ENCODE measurements at places on chromosomes 11 and 22. TPM values are rescaled to one million over a fixed set of nuclear protein-coding genes. Genes with fewer than 3 reads are reported as not detected.

Gene CSF2RB
- total RNA-seq: 0.72 TPM

Gene MPEG1
- total RNA-seq: not detected

DNA sequence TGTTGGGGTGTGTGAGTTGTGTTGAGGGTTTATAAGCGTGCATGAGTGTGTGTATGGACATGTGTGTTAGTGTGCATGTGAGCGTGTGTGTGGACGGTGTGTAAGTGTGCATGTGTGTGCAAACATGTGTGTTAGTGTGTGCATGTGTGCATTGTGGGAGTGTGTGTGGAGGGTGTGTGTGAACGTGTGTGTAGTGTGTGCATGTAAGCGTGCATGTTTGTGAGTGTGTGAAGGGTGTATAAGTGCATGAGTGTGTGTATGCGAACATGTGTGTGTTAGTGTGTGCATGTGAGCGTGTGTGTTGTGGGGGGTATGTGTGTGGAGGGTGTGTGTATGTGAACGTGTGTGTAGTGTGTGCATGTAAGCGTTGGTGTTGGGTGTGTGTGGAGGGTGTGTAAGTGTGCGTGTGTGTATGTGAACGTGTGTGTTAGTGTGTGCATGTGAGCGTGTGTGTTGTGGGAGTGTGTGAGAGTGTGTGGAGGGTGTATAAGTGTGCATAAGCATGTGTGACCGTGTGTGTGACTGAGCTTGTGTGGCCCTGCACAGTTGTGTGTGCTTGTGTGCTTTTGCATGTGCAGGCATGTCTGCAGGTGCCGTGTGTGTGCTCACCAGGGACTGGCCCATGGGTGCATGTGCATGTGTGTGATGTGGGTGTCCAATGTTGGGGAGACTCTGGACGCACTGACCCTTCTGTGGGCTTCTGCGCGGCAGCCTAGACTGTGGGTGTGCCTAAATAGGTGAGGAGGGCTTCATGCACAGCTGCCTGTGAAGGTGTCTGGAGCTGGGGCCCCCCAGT is 866.2 kb downstream of the TBC1D22A start:
- peaks cover 3% of the 10 kb centered on the region for H3K27me3 ChIP-seq
- no peak for DNase-seq
- H3K4me1 ChIP-seq: no peaks in the 10 kb centered on the region
- no peaks in the 10 kb centered on the region for H3K36me3 ChIP-seq
- H3K27ac ChIP-seq: no peak overlapping the region

DNA sequence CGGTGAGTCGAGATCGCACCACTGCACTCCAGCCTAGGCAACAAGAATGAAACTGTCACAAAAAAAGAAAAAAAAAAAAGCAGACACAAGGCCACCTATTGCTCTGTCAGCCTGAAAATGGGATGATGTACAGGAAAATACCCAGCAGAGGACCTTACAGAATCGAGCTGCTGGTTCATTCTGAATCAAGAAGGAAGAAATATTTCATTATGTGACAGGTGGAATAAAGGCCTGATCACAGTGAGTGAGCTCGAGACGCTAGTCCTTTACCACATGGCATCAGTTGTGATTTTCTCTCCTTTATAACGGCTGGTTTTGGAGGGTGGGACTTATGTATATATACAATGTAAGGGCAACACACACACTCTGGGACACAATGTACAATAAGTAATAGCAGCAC is 340.0 kb downstream of the LARGE1 start:
- no peaks in the 10 kb centered on the region for H3K27me3 ChIP-seq
- H3K27ac ChIP-seq: no peak overlapping the region
- no peak for DNase-seq
- H3K4me1 ChIP-seq: peaks cover 45% of the 10 kb centered on the region

DNA sequence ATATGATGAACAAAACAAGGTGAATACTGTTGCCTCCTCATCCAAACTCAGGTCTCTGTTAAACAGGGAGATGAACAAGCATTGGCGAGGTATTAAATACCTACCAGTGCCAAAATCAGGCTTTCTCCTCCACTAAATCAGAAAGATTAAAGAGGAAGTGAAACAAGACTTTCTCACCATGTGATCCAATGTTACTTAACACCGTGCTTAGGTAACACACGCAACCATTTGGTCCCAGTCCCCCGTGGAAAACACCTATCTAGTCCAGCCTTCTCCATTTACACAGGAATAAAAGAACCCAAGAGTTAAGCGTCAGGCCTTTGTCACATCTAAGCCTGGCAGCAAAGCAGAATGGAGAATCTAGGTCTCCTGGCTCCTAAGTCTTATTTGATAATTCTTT is 34.5 kb downstream of the TENM4 start:
- H3K36me3 ChIP-seq: peaks cover 5% of the 10 kb centered on the region
- H3K4me1 ChIP-seq: peaks cover 20% of the 10 kb centered on the region
- no peak overlapping the region for H3K27ac ChIP-seq

DNA sequence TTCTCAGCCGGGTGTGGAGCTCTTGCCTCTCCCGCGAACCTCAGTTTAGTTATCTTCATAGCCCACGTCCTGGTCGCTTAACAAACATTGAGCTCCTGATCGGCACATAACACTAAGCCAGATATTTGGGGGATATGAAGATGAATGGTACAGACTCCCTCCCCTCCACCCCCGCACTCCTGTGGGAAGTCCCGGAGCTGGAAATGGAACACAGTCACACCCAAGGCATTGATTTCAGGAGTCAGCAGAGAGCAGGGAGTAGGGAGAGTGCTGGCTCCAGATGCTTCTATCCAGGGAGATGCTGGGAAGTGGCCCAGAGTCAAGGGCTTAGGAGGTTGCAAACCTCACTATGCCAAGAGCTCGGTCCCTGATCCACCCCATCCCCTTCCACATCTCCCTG is 26.1 kb upstream of the CABP7 start:
- H3K36me3 ChIP-seq: no peaks in the 10 kb centered on the region
- no peak overlapping the region for H3K4me3 ChIP-seq
- DNase-seq: no peak
- H3K4me1 ChIP-seq: peaks cover 22% of the 10 kb centered on the region
- no peaks in the 10 kb centered on the region for H3K27me3 ChIP-seq

DNA sequence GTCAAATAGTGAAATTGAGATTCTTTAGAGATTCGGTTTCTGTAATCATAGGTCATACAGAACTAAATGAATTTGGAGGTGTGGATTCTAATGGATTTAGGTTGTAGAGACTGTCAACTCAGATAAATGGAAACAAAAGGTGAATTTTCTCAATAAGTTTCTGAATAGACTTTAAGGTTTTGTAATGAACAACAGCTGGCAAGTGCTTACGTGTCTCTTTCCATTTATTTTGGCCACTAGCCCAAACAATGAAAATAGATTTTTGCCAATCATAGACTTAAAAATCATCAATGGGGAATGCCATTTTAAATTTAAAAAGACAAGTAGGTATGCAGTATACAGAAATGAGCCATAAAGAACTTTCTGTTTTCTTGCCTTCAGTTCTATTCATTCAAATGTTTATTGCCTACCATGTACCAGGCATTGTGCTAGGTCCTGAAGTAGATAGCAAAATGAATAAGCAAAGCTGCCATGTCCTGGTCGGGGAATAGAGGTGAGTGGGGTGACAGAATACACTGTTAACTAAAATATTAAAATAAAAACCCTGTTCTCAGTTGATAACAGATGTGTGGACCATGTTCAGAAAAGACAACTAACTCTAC is 16.9 kb upstream of the TMEM135 start:
- H3K27me3 ChIP-seq: no peaks in the 10 kb centered on the region
- peaks cover 21% of the 10 kb centered on the region for H3K4me1 ChIP-seq
- no peak overlapping the region for H3K27ac ChIP-seq
- DNase-seq: no peak
- H3K4me3 ChIP-seq: no peak overlapping the region

- H3K4me3 ChIP-seq: no peak overlapping the region
- no peak for DNase-seq
- no peaks in the 10 kb centered on the region for H3K27me3 ChIP-seq
- no peaks in the 10 kb centered on the region for H3K36me3 ChIP-seq
- peaks cover 12% of the 10 kb centered on the region for H3K4me1 ChIP-seq
Measured at GRCh38 chr11:35324981-35325380, 94.4 kb downstream of the SLC1A2 start.

Measured in type B pancreatic cell (in vitro differentiated cells).